ENCODE measurements at places on chromosomes 5 and 9.

DNA sequence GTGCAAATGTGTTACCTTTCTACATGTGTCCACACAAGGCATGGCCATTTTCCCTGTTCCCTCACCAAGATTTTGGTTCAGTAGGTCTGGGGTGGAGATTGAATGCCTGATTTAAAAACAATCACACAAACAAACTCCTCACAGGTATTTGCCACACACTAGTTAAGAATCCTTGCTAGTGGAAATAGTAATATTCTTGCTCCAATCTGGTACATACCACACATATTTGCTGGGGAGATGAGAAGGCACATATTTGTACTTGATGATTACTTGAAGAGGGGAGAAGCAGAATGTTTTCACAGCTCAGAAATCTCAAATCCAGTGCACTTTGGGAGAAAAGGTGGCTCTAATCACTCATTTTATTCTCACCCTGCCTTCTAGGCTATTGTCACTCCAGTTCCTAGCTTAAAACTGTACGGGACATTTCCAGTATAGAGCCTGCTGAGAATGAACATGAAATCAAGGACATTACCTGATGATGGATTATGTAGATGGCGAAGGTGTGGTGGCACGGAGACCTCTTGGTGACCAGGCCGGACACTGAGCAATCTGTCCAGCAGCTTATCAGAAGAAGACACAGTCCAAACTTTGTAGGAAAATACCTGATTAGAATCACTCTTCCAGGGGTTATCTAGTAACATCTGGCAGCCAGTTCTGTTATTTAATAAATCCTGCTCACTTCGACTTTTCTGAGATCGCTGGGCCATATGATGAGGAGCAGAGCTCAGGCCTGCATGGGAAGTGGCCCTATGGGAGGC lies 116.1 kb upstream of the IL6ST start:
- no peak for DNase-seq

DNA sequence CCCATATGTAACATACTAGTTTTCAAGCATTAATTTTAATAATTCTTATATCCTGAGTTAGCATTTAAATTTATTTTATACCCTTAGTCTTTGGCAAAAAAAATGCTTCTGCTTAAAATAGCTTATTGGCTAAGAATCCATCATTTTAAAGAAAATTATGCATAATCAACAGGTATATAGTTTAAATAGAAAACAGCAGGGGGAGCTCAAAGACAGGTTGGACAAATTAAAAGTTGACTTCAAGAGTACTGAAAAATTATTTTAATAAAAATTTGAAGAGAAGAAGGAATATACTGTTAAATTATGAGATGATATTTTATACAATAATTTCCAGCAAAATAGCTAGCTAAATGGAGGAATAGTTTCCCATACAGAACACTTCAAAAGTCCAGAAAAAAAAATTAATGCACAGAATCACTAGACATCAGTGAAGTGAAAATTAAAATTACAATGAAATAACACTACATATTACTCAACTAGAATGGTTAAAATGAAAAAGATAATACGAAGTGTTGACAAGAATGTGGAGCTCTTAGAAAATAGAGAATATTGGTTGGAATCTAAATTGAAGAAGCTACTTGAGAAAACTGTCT lies 387.1 kb downstream of the PDE4D start:
- no peak for DNase-seq

DNA sequence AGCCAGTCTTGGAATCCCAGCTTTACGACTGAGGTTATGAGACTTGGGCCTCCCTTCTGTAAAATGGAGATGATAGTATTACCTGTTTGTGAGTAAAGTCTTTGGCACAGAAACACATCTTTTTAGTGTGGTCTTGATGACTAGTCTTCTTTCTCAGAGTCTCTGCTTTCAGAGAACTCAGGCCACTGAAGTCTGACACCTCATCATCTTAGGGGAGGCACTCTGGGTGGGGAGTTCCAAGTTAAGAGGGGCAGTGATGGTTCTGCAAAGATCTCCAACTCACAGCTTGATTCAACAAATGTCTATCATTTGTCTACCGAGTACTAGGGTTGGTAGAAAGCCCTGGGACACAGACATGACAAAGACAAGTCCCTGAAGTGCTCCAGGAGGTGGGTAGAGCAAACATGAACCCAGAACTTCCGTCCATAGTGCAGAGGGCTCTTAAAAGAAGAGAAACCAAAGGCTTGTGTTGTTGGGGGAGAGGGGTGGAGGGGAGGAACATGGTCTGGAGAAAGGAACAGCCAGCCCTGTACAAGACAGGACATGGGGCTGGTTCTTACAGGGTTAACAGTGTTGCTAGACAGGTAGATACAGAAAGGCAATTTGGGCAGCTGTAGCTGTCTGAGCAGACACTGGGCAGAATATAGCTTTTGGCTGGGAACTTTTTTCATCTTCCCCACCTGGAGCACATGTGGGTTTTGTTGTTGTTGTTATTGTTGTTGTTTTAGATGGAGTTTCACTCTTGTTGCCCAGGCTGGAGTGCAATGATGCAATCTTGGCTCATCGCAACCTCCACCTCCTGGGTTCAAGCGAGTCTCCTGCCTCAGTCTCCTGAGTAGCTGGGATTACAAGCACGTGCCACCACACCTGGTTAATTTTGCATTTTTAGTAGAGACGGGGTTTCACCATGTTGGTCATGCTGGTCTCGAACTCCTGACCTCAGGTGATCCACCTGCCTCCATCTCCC lies 2.6 kb upstream of the CD14 start:
- no peak for DNase-seq

DNA sequence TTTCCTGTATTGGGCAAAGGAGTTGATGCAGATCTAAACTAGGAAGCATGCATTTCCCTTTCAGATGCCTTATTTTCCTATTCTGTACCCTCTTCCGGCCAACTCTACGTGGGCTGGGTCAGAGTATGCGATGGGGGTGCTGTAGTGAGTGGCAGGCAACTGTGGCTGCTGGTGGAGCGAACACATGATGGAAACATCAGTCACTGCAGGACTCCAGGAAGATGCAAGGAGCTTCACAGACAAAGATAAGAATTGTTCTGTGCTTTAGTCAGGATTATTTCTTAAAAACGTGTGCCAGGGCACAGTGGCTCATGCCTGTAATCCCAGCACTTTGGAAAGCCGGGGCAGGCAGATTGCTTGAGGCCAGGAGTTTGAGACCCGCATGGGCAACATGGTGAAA lies 75.1 kb downstream of the PSAT1 start:
- DNase-seq: no peak

GRCh38 chr5:41885286-41885685 lies 15.1 kb upstream of the OXCT1 start:
- no peak for DNase-seq

GRCh38 chr5:16551628-16552027 lies 65.2 kb downstream of the RETREG1 start:
- DNase-seq: no peak

- DNase-seq: no peak
Observed at GRCh38 chr5:55665065-55665464, 47.1 kb downstream of the SLC38A9 start.

DNA sequence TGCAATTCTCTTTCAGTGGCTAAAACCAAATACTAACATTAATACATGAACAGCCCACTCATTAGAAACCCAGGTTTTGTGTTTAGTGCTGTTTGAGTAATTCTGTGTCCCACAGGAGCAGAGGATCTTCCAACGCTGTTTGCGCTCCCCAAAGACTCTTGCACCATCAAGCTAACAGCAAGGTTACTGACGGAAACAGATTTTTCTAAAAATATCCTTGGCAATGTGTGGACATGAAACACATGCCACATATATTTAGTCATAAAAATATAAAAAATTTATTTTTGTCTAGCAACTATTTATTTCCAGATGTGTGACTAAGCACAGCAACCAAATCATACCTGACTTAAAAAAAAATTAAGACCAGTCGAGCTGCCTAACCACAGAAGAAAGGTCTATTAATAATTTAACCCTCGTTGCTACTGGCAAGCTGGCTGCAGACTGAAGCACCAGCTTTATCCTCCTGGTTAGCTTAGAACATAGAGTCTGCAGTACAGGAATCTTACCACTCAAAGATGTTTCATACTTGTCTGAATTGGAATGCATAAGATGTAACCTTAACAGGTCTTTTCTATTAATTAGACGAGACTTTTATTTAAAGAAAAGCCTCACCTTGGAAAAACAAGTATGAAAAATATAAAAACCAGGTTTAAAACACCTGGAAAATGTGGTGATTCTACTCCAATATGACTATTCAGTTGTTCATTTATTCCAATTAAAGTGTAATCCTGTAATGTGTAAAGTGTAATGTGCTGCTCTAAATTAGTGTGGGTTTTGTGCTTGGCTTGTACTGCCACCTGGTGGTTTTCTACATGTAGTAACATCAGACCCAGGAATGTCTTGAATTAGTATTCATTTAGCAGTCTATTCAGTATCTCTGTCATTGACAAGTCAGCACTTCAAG lies 272.5 kb downstream of the EPB41L4A start:
- DNase-seq: no peak

- no peak for DNase-seq
Observed at GRCh38 chr9:977838-978830, 1.7 kb downstream of the DMRT3 start.
